ENCODE measurements at places on chromosomes 7 and 10. TPM values are rescaled to one million over a fixed set of nuclear protein-coding genes. Genes with fewer than 3 reads are reported as not detected.

DNA sequence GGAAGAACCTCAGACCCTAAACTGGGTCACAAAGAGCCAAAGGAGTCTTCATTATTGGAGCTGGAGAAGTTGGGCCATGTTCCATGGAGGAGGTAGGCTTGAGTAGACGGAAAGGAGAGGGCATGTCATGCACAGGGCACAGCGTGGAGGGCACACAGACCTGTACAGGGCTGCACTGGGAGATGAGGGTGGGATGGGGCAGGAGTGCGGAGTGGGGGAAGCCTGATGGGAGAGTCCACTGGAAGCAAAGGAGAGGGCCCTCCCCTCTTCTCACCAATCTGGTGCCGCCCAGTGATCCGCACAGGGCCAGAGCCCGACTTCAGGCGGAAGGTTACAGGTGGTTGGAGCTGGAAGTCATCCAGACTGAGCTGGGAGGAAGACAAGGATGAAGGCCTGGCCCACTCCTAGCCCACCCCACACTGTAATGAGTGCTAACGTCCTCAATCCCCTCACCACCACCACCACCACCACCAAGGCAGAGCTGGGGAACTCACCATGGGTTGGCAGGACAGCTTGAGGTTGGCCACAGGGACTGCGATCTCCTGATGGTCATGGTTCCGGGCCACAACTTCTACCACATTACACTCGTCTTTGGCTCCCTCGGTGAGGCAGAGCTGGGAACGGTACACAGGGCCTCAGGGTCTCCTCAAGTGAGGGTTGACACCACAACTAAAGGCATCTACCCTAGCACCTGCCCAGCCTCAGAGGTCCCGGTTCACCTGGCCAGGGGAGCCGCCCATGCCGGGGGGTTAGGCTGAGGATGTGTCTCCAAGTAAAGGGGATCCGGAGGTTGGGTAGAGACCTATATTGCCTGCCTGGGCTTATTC is 1.0 kb downstream of the NPM3 start:
- peak overlapping the region; percentile 95 for H3K27ac ChIP-seq
- DNase-seq = no peak
- H3K36me3 ChIP-seq = peaks cover 59% of the 10 kb centered on the region
- peak overlapping the region; percentile 94 for H3K4me3 ChIP-seq
- peaks cover 42% of the 10 kb centered on the region for H3K4me1 ChIP-seq

DNA sequence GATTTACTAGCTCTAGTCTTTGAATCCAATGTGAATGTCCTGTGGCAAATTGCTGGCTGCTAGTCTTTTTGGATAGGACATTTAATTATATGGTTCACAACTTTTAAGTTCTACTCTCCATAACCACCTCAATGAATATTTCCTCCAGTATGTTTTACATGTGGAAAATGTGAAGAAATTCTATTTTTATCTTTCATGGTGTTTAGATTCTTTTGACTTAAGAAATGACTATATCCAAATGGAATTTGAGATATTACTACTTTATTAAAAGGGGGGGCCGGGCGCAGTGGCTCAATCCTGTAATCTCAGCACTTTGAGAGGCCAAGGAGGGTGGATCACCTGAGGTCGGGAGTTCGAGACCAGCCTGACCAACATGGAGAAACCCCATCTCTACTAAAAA is 202.0 kb downstream of the ARL4A start:
- no peak overlapping the region for H3K27ac ChIP-seq
- H3K36me3 ChIP-seq = no peaks in the 10 kb centered on the region
- H3K27me3 ChIP-seq = peaks cover 3% of the 10 kb centered on the region
- H3K4me3 ChIP-seq = no peak overlapping the region
- no peaks in the 10 kb centered on the region for H3K4me1 ChIP-seq

DNA sequence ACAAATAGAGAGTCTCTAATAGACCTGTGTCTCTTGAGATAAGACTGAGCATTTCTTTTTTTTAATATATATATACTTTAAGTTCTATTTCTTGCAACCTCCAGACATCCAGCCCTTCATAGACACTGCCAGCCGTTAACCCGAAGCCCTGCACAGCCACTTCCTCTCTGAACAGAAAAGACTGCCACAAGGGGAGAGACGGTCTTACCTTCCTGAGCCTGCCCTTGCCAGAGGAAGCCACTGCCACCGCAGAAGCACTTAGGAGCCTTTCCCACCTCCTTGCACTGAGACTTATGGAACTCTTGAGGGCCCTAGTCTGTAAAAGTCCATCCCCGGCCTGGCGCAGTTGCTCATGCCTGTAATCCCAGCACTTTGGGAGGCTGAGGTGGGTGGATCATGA is 31.8 kb upstream of the PRSS1 start:
- no peaks in the 10 kb centered on the region for H3K36me3 ChIP-seq
- H3K4me1 ChIP-seq = peaks cover 38% of the 10 kb centered on the region
- H3K27me3 ChIP-seq = no peaks in the 10 kb centered on the region

GRCh38 chr10:47041396-47042198 is 130.4 kb downstream of the PTPN20 start:
- no peaks in the 10 kb centered on the region for H3K27me3 ChIP-seq
- H3K36me3 ChIP-seq = no peaks in the 10 kb centered on the region
- no peaks in the 10 kb centered on the region for H3K4me1 ChIP-seq
- H3K4me3 ChIP-seq = no peak overlapping the region
- no peak overlapping the region for H3K27ac ChIP-seq

DNA sequence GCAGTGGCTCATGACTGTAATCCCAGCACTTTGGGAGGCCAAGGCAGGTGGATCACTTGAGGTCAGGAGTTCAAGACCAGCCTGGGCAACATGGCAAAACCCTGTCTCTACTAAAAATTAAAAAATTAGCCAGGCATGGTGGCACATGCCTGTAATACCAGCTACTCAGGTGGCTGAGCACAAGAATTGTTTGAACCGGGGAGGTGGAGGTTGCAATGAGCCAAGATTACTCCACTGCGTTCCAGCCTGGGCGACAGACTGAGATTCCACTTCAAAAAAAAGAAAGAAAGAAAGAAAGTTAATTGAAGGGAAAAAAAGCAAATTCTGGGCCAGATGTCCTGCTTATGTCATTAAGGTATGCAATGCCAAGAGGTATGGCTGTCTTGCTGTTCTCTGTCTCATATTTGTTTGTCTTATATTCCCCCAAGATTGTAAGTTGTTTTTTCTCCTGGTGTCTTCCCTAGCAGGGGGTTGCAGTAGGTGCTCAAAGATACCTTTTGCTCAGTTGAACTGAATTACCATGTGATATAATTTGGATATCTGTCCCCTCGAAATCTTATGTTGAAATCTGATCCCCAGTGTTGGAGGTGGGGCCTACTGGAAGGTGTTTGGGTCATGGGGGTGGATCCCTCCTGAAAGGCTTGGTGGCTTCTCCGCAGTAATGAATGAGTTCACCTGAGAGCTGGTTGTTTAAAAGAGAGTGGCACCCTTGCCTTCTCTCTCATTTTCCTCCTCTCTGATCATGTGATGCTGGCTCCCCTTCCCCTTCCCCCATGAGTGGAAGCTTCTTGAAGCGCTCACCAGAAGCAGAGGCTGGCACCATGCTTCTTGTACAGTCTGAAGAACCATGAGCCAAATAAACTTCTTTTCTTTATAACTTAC is 60.9 kb downstream of the MYOF start:
- no peak overlapping the region for H3K4me3 ChIP-seq
- no peaks in the 10 kb centered on the region for H3K4me1 ChIP-seq
- H3K27ac ChIP-seq = no peak overlapping the region

GRCh38 chr10:15189133-15189885 is 20.8 kb upstream of the NMT2 start:
- no peaks in the 10 kb centered on the region for H3K27me3 ChIP-seq
- H3K4me3 ChIP-seq = no peak overlapping the region

- H3K4me1 ChIP-seq = no peaks in the 10 kb centered on the region
- H3K4me3 ChIP-seq = no peak overlapping the region
- H3K36me3 ChIP-seq = peaks cover 15% of the 10 kb centered on the region
These were observed 11.3 kb downstream of the FAM221A start for GRCh38 chr7:23691320-23691719.

GRCh38 chr10:27601503-27601902 is 97.4 kb downstream of the RAB18 start:
- H3K27ac ChIP-seq = no peak overlapping the region
- H3K4me3 ChIP-seq = no peak overlapping the region
- no peaks in the 10 kb centered on the region for H3K27me3 ChIP-seq
- DNase-seq = no peak
- H3K4me1 ChIP-seq = no peaks in the 10 kb centered on the region
- H3K36me3 ChIP-seq = no peaks in the 10 kb centered on the region

GRCh38 chr7:16801111-16801542 is 3.7 kb downstream of the AGR2 start:
- H3K4me1 ChIP-seq = no peaks in the 10 kb centered on the region
- no peak for DNase-seq
- H3K27ac ChIP-seq = no peak overlapping the region
- peaks cover 2% of the 10 kb centered on the region for H3K27me3 ChIP-seq
- no peaks in the 10 kb centered on the region for H3K36me3 ChIP-seq

DNA sequence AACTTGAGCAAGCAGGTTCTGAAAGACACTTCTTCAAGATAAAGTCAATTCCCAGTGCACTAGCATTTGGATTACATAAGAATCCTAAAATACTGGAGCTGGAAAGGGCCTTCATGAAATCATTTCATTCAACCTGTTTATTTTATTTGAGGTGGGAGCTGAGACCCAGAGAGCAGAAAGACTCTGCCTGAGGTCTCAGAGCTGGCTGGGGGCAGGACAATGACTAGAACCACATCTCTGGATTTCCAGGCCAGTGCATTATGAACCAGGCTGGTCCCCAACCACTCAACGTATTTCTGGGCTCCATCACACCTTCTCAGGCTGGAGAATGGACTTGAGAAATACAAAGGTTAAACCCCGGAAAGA is 8.4 kb downstream of the ANXA11 start:
- H3K4me3 ChIP-seq = peak overlapping the region; percentile 31
- peaks cover 65% of the 10 kb centered on the region for H3K36me3 ChIP-seq
- peak overlapping the region; percentile 92 for H3K27ac ChIP-seq

- H3K4me3 ChIP-seq = no peak overlapping the region
- H3K27me3 ChIP-seq = no peaks in the 10 kb centered on the region
- DNase-seq = no peak
These were observed 64.6 kb downstream of the ITGB1 start for GRCh38 chr10:32893434-32893833.

GRCh38 chr7:88377434-88377833 is 70.7 kb upstream of the STEAP4 start:
- no peaks in the 10 kb centered on the region for H3K4me1 ChIP-seq
- DNase-seq = no peak
- H3K27me3 ChIP-seq = peaks cover 1% of the 10 kb centered on the region

- peak overlapping the region; percentile 95 for H3K27ac ChIP-seq
- no peaks in the 10 kb centered on the region for H3K27me3 ChIP-seq
- DNase-seq = peak; percentile 69
- peaks cover 70% of the 10 kb centered on the region for H3K4me1 ChIP-seq
- H3K4me3 ChIP-seq = peak overlapping the region; percentile 87
- peaks cover 9% of the 10 kb centered on the region for H3K36me3 ChIP-seq
These were observed 558 bp downstream of the VOPP1 start for GRCh38 chr7:55571511-55572377.

GRCh38 chr10:4475827-4476490 is 350.0 kb upstream of the AKR1E2 start:
- H3K27me3 ChIP-seq = peaks cover 3% of the 10 kb centered on the region
- no peak overlapping the region for H3K27ac ChIP-seq
- H3K36me3 ChIP-seq = peaks cover 2% of the 10 kb centered on the region
- H3K4me1 ChIP-seq = peaks cover 7% of the 10 kb centered on the region

GRCh38 chr10:27611236-27611635 is 107.1 kb downstream of the RAB18 start:
- no peaks in the 10 kb centered on the region for H3K36me3 ChIP-seq
- DNase-seq = no peak
- peaks cover 13% of the 10 kb centered on the region for H3K4me1 ChIP-seq
- peaks cover 3% of the 10 kb centered on the region for H3K27me3 ChIP-seq
- H3K27ac ChIP-seq = no peak overlapping the region

DNA sequence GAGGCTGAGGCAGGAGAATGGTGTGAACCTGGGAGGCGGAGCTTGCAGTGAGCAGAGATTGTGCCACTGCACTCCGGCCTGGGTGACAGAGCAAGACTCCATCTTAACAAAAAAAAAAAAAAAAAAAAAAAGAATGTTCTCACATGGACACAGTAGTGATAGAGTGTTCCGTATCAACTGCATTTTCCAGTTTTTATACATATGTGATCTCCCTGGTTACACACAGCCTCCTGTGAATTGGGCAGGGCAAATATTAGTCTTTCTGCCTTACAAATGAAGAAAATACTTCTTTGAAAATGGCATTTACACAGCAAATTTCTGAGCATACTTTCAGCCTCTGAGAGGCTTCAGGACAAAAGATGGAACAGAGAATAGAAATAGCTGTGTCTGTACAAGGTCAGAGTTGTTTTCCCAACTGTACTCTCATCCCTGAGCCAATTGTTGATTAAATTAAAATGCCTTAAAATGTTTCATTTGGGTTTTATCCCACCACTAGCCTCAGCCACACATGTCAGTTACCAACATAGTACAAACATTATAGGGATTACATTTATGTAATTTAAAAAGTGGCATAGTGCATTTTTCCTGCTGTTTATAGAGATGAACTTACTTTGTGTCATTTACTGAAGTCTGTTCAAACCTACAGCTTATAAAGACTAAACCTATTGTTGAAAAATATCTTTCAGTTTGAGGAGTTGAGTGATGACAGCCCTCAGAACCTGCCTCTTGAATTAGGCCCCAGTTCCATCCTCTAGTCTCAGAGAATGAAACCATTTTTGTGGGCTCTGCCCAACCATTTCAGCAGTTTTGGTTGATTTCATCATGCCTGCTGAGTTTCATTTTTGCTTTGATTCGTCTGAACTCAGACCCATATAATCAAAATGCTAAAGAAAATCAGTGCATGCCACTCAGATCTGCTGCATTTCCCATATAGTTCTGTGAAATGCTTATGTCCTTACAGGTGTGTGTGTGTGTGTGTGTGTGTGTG is 609.4 kb upstream of the C7orf33 start:
- DNase-seq = peak; percentile 4
- H3K4me1 ChIP-seq = no peaks in the 10 kb centered on the region
- H3K27ac ChIP-seq = no peak overlapping the region
- no peaks in the 10 kb centered on the region for H3K27me3 ChIP-seq
- H3K4me3 ChIP-seq = no peak overlapping the region

Gene INMT
- not detected for total RNA-seq

Gene OR13A1
- total RNA-seq = not detected

Gene SPDYE1
- not detected for total RNA-seq

Gene PIP
- not detected for total RNA-seq

Gene FAM131B
- 2.9 TPM for total RNA-seq

Gene STN1
- 32.4 TPM for total RNA-seq

Gene CFAP46
- not detected for total RNA-seq
